ENCODE measurements at places on chromosomes 3 and 15. TPM values are rescaled to one million over a fixed set of nuclear protein-coding genes. Genes with fewer than 3 reads are reported as not detected.
A peak's percentile ranks its signal among the peaks of the same experiment; 100 is the strongest.

- no peak overlapping the region for H3K27ac ChIP-seq
- no peaks in the 10 kb centered on the region for H3K36me3 ChIP-seq
- DNase-seq = no peak
- H3K4me3 ChIP-seq = no peak overlapping the region
- H3K27me3 ChIP-seq = no peaks in the 10 kb centered on the region
These were observed 156.9 kb downstream of the SOX2 start for GRCh38 chr3:181868576-181869082.

- peak within 1 kb of the TSS; percentile 99 for H3K27ac ChIP-seq
- peak; percentile 97 for DNase-seq
- H3K4me1 ChIP-seq = peaks cover 62% of the 10 kb centered on the region
- peak within 1 kb of the TSS; percentile 93 for H3K4me3 ChIP-seq
- H3K36me3 ChIP-seq = peaks cover 17% of the 10 kb centered on the region
These were observed at the start of gene TWF2 for GRCh38 chr3:52238761-52239701. Gene TWF2, minus strand, starts transcription at chr3:52239158. Its CDS starts 142 bp downstream, at chr3:52239016.

DNA sequence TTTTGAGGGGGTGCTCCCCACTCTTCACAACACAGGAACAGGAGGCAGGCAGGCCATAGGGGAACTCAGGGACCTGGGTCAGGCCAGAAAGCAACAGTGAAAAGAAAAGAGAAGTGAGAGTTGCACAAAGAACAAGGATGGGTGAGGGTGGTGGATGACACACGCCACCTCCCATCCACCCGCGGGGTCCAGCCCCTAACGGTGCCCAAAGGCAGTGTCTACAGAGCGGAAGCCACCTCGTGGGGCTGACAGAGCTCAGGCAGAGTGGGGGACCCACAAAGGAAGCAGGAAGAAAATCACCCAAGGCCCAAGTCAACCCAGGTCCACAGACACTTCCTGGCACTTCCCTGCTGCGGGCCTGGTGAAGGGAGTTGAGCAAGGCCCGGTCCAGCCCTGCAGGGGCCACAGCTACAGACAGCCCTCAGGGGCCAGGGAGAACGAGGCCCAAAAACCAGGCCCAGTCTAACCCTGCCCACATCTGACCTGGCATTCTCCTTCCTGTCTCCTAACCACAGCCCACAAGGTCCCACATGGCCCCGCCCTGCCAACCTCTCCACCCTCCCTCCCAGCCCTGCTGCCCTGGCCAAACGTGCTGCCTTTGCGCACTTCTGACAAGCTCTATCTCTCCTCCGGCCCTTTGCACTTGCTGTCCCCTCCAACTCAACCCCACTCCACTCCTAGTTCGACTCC, 5.9 kb downstream of the NUP210 start:
- H3K27me3 ChIP-seq = no peaks in the 10 kb centered on the region
- peak; percentile 89 for DNase-seq
- peak overlapping the region; percentile 81 for H3K4me3 ChIP-seq
- peaks cover 41% of the 10 kb centered on the region for H3K36me3 ChIP-seq

ATP13A3 gene
- 181 TPM for total RNA-seq

PLA2G4E gene
- not detected for total RNA-seq

TLE3 gene
- 118 TPM for total RNA-seq

GRCh38 chr15:28881170-28881569, 4.6 kb upstream of the APBA2 start:
- peaks cover 22% of the 10 kb centered on the region for H3K27me3 ChIP-seq
- no peak overlapping the region for H3K4me3 ChIP-seq

DNA sequence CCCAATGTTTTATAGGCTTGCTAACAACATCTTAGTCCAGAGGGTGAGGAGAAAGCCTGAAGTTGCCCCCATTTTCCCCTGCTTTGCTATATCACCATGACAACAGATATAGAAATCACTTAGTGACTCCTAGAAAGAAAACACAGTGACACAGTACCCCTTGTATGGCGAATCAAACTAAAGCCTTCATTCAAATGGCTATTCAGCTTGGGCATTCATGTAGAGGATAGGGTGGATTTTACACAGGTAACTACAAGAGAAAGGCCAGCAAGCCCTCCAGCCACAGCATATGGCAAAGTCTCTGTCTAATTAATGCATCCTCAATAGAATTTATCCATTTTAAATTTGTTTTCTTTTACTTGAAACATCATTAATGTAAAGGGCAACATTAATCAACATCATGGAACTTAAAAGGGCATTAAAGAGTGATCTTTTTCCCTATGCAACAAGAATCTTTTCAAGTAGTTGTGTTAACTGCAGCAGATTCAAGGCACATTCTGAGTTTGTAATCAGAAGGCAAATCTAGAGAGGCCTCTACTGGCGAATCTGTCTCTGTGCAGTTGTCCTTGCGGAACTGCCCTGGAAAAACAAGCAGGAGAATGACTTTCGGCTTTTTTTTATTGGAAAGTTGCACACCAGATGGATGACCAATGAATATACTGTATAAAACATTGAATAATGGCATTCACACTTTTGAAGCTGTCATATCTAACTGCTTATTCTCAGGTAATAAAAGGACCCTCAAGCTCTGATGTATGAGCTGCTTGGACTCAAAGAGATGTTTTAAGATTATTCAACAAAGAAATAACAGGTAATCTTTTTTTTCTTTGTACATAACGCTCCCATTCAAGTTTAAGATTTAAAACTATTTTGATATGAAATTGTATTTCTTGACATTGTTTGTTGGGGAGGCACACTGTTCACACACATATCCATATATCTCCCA, 621.7 kb upstream of the AGTR1 start:
- DNase-seq = no peak
- H3K27me3 ChIP-seq = no peaks in the 10 kb centered on the region
- H3K4me1 ChIP-seq = no peaks in the 10 kb centered on the region
- no peak overlapping the region for H3K4me3 ChIP-seq
- no peaks in the 10 kb centered on the region for H3K36me3 ChIP-seq

RETNLB gene
- not detected for total RNA-seq

DNA sequence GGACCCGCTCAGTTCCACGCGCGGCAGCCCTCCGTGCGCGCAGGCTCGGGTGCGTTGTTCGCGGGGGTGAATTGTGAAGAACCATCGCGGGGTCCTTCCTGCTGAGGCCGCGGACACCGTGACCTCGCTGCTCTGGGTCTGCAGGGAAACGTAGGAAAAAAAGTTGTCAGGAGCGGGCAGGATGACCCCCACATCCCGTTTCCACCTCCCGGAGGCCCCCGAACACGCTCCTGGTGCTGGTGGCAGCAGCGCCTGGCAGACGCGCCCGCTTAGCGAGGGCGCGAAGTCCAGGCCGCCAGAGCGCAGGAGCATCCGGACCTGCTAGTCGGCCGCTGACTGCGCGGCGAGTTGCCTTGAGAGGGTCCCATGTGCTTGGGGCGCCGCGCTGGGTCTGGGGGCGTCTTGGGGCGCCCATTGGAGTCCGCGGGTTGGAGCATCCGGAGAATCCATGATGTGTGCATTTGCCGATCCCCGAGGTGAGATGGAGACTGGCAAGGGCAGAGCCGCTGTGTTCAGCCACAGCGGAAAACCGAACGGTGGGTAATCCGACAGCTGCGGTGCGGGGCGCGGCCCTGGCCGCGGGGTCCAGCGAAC, 520 bp downstream of the GREM1 start:
- H3K4me3 ChIP-seq = peak overlapping the region; percentile 31
- H3K27ac ChIP-seq = no peak overlapping the region
- peak; percentile 58 for DNase-seq
- H3K36me3 ChIP-seq = no peaks in the 10 kb centered on the region
- H3K4me1 ChIP-seq = peaks cover 17% of the 10 kb centered on the region

GRCh38 chr3:23623844-23624243, 181.9 kb upstream of the UBE2E1 start:
- H3K27ac ChIP-seq = no peak overlapping the region
- H3K4me1 ChIP-seq = no peaks in the 10 kb centered on the region
- H3K36me3 ChIP-seq = no peaks in the 10 kb centered on the region
- no peak overlapping the region for H3K4me3 ChIP-seq
- DNase-seq = no peak
- no peaks in the 10 kb centered on the region for H3K27me3 ChIP-seq

DNA sequence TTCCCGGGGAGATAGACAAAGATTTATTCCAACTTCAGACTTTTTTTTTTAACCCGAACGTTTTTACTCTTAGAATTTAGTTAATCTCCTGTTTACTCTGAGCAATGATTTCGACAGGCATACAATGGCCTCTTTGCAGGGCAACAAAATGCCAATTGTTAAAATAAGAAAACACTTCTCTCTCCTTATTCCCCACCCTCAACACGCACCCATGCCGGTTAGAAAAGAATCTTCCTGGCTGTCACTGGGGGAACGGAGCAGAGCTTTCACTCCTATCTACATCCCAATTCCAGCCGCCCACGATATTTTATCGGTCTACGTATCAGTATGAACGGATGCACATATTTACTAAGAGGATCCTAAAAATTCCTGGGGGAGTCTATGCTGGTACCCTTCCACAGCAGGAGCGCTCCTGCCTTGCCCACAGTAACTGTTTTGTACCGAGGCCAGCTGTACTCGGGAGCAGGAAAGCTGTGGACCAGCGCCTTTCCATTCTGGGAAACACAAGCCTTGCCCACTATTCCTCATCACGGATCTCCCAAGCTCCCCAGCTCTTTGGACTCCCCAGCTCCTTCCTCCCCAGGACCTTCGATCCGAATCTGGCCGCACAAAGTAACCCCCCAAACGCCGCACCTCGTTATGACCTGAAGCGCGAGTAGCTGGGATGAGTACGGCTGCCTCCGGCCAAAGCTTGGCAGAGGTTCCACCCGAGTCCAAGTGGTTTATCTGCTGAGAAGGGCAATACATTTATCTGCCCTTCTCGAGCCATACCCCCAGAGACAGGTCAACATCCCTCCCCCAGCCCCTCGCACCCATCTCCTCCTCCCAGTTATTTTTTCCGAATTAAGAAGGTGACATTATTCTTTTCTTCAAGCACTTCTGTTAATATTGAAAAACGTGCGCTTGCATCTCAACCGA, 2.2 kb upstream of the FOXB1 start:
- H3K4me3 ChIP-seq = peak overlapping the region; percentile 19
- peak overlapping the region; percentile 69 for H3K27ac ChIP-seq
- H3K36me3 ChIP-seq = peaks cover 14% of the 10 kb centered on the region
- peaks cover 90% of the 10 kb centered on the region for H3K27me3 ChIP-seq
